Body of pancreas (tissue), 4 donors: ENCODE measurements at places on chromosomes 5 and 9. TPM values are rescaled to one million over a fixed set of nuclear protein-coding genes. Genes with fewer than 3 reads are reported as not detected.

DNA sequence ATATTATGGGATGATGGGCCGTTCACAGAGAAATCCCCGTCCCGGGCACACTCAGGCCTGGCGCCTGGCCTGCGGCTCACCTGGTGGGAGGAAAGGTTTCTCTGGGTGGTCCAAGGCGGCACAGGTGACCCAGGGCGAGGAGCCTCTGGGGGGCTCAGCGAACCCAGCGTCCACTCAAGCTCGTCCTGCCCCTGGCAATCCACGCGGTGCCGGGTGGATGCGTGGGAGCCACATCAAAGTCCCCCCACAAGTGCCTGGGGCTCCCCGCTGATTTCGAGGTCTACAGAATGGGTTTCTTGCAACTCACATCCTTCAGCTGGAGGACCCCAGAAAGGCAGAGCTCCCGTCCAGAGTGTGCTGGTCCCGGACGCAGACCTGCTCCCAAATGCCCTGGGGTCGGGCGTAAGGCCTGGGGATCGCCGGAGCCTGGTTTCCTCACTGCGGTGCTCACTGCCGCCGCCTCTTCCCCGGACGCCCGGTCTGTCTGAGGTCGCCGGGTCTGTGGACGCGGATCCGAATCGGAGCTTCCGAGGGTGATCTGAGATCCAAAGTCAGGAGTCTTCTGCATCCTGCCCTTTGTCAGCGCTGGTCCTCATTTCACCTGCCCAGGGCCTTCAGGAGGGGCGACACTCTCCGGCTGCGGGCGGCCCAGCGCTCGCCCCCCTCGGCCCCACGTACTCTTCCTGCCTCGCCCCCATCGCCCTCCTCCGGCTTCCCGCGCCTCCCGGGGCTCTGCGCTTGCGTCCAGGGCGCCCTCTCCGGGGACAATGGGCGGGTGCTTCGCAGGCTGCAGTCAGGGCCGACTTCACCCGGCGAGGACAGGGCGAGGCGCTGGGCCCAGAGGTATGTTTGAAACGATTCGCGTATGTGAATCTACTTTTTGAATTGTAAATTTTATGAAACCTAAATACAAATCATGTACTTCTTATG, 20.0 kb upstream of the RUFY1 start:
- no peak overlapping the region for H3K4me3 ChIP-seq
- no peak overlapping the region for H3K27ac ChIP-seq

DNA sequence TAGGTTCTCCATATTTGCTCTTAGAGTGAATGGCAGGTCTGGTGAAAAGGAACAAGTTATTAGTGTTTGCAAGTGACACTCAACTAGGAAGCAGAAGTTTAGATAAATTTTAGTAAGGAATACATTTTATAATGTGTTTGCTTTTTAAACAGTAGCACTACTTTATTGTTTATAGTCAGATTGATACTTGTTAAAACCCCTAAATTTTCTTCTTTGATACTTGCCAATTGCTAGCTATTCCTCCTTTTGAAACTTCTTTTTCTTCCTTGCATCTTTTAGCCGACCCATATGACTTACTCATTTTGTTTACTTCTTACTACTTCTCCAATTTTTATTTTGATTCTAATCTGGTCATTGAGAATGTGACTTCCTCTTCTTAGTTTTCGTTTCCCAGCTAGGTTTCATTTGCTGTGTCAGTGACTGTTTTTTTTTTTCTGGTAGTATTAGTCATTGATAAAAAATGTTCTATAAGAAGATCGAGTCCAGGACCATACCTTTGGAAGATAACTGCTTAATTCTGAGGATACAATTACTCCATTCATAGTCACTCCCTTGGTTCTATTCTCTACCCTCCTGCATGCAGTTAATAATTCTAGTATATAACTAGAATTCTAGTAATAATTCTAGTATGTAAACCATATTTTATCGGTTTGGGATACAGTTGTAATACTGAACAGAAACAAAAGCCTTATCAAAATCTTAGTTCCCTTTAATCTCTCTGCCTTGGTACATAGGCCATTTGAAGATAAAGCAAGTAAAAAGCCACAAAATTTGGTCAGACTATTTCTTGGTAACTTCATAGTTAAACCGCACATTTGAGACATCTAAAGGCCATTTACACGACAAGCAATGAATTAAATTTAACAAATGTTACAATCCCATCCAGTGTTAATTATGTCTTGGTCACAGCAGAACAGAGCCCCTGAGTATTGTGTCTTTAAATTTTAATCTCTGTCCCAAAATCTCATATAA, 2.8 kb upstream of the RICTOR start:
- no peaks in the 10 kb centered on the region for H3K36me3 ChIP-seq
- H3K27me3 ChIP-seq = no peaks in the 10 kb centered on the region
- peak overlapping the region; percentile 40 for H3K27ac ChIP-seq

GRCh38 chr5:152501294-152501693, 96.2 kb upstream of the NMUR2 start:
- no peak for DNase-seq
- no peaks in the 10 kb centered on the region for H3K27me3 ChIP-seq
- H3K36me3 ChIP-seq = no peaks in the 10 kb centered on the region
- no peak overlapping the region for H3K4me3 ChIP-seq
- no peaks in the 10 kb centered on the region for H3K4me1 ChIP-seq

- no peaks in the 10 kb centered on the region for H3K36me3 ChIP-seq
- DNase-seq = no peak
- peaks cover 50% of the 10 kb centered on the region for H3K4me1 ChIP-seq
- no peaks in the 10 kb centered on the region for H3K27me3 ChIP-seq
Observed at GRCh38 chr5:147832541-147832940, 1.1 kb upstream of the SPINK1 start.

DNA sequence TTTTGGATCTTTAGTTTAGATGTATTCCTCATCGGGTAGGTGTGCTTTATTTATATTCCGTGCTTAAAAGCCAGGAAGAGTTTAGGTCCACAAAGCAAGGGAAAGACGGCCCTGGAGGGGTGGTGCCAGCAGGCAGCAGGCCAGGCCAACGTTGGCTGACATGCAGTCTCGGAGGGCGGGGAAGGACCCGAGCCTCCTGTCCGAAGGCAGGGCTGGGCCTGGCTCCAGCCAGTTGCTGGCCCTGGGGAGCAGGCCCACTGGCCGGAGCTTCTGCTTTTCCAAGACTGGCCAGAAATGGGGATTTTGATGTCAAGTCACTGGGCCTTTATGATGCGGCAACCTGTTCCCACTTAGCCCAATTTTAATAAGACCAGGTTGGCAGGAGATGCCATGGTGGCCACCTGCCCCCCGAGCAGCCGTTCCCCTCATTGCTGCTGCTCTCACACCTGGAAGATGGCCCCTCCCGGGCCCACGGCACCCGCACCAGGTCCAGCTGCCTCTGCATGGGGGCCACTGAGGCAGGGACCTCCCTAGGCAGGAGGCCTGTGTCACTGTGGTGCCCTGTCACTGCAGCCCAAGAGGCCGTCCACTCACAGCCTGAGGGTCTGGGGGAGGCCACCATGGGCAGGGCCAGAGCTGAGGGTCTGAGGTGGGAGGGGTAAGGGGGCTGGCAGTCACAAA, 23.2 kb downstream of the LPCAT1 start:
- no peaks in the 10 kb centered on the region for H3K4me1 ChIP-seq
- no peak overlapping the region for H3K4me3 ChIP-seq
- peak; percentile 49 for DNase-seq
- no peak overlapping the region for H3K27ac ChIP-seq

- no peak overlapping the region for H3K4me3 ChIP-seq
- H3K27me3 ChIP-seq = no peaks in the 10 kb centered on the region
- no peak overlapping the region for H3K27ac ChIP-seq
- DNase-seq = no peak
Observed at GRCh38 chr5:73093943-73094342, 26.4 kb upstream of the TMEM171 start.

DNA sequence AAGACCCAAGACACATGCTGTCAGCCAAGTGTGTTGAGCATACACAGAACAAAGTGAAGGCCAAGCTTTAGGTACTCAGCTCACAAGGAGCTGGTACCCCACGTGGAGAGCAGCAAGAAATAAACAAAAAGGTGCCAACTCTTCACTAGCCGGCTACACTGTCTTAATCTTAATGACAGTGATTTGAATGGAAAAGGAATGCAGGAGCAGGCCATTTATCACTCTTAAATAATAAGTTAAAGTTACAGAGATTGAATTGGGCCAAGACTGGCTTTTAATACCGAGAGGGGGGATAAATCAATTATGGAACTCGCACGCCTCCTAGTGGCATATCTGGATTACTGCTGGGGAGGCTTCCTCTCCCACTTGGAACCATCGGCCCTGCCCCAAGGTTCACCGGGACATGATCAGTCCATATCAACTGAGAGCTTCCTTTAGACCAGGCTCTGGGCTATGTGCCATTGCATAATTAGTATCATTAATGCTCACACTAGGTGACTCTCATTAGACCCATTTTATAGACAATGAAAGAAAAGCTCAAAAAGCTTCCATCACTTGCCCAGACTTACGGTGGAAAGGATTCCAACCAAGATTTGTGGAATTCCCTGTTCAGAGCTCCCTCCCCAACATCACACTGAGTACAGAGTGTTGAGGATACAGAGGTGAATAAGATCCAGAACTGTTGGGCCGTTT, 94.0 kb downstream of the ACTL7B start:
- no peaks in the 10 kb centered on the region for H3K36me3 ChIP-seq
- peak; percentile 60 for DNase-seq
- no peak overlapping the region for H3K4me3 ChIP-seq
- peaks cover 19% of the 10 kb centered on the region for H3K4me1 ChIP-seq

GRCh38 chr5:56278335-56278753, 45.2 kb upstream of the ANKRD55 start:
- H3K27ac ChIP-seq = peak overlapping the region; percentile 23
- no peak for DNase-seq
- H3K4me3 ChIP-seq = no peak overlapping the region
- H3K27me3 ChIP-seq = no peaks in the 10 kb centered on the region
- no peaks in the 10 kb centered on the region for H3K36me3 ChIP-seq
- H3K4me1 ChIP-seq = peaks cover 38% of the 10 kb centered on the region

DNA sequence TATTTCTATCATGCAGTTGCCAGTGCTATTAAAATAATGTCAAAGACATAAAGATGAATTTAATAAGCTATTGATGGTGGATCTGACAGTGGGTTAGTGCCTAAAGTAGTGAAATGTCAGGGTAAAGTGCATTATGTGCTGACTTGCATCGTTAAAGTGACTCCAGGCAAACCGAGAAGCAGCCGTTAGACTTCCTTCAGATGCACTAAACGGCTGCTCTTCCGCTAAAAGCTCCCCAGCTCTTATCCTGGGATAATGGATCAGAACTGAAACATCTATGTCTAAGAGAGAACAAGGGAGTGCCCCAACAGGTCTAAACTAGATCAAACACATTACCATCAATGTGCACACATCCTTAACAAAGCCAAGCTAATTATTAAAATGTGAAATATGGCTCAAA, 468.2 kb downstream of the NTRK2 start:
- H3K4me1 ChIP-seq = no peaks in the 10 kb centered on the region
- DNase-seq = no peak
- no peaks in the 10 kb centered on the region for H3K27me3 ChIP-seq
- no peaks in the 10 kb centered on the region for H3K36me3 ChIP-seq
- no peak overlapping the region for H3K27ac ChIP-seq

DNA sequence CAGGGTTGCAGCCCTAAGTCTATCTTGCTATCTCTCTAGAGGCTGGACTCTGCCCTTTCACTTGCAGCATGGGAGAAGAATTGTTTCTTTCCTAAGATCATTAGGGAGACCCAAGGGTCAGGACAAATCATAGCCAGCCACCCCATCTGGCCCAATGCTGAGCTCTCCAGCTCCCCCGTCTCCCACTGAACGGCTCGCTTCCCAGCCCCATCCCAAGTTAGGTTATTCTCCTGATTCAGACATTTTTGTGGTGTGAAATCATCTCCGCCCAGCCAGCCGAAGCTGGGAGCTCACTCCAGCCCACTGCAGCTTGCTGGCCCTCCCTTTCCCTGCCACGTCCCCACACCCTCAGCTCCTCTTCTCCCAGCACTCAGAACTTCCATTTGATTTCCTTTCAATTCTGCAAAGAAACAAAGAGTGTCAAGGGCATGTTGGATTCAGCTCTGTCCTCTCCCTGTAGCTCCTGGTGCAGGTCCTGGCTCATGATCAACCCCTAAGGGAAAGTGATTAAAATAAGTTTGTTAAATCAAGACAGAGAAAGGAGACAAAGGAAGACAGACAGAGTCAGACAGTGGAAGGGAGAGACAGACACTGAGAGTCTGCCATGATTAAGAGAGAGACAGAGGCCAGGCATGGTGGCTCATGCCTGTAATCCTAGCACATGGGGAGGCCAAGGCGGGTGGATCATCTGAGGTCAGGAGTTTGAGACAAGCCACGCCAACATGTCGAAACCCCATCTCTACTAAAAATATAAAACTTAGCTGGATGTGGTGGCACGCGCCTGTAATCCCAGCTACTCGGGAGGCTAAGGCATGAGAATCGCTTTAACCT, 12.6 kb upstream of the SPARC start:
- H3K4me1 ChIP-seq = no peaks in the 10 kb centered on the region
- H3K27ac ChIP-seq = no peak overlapping the region
- H3K4me3 ChIP-seq = no peak overlapping the region
- no peaks in the 10 kb centered on the region for H3K36me3 ChIP-seq

DNA sequence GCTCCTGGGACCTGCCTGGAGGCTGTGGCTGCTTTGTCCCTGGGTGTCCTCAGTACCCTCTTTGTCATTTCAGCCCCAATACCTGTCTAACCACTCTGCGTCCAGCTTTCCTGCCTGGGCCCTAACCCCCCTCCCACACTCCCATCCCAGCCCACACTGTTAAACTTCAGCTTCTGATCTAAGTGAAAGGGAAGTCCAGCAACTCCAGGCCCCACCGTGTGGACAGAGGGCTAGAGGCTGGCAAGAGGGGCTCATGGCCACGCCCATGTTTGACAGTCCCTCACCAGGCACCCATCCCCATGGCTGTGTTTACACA, 56.3 kb downstream of the SEMA4D start:
- H3K27me3 ChIP-seq = no peaks in the 10 kb centered on the region
- no peaks in the 10 kb centered on the region for H3K36me3 ChIP-seq
- H3K4me3 ChIP-seq = no peak overlapping the region
- no peaks in the 10 kb centered on the region for H3K4me1 ChIP-seq

DNA sequence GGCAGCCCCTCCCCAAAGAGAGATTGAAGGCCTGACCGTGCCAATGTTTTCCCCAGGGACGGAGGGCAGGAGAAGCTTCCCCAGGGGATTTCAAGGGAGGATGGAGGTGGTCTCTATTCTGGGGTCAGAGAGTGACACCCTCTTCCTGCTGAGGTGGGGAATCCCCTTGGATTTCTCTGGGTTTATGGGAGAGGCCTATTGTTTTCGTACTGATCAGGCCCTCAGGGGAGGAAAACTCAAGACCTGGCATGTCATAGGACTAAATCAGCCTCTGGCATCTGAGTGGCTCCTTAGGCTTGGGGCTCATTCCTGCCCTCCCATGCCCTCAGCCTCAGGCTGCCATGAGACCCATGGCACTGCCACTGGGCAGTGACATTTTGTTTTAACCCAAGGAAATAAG, 44.6 kb downstream of the IRF1 start:
- no peaks in the 10 kb centered on the region for H3K27me3 ChIP-seq
- H3K4me3 ChIP-seq = no peak overlapping the region
- H3K4me1 ChIP-seq = peaks cover 24% of the 10 kb centered on the region

- H3K27me3 ChIP-seq = no peaks in the 10 kb centered on the region
- H3K27ac ChIP-seq = no peak overlapping the region
Observed at GRCh38 chr5:142170254-142170953, 61.8 kb downstream of the NDFIP1 start.

- no peak overlapping the region for H3K4me3 ChIP-seq
- H3K4me1 ChIP-seq = peaks cover 15% of the 10 kb centered on the region
- H3K27me3 ChIP-seq = no peaks in the 10 kb centered on the region
- H3K36me3 ChIP-seq = no peaks in the 10 kb centered on the region
- H3K27ac ChIP-seq = no peak overlapping the region
Observed at GRCh38 chr5:72599519-72600370, 92.5 kb upstream of the ZNF366 start.

XRCC4 gene
- total RNA-seq = 0.99 TPM

RMI1 gene
- 3.9 TPM for total RNA-seq

LMX1B gene
- total RNA-seq = not detected

HEMGN gene
- not detected for total RNA-seq

MARVELD2 gene
- total RNA-seq = 19.7 TPM

MARCOL gene
- total RNA-seq = not detected

CDH6 gene
- total RNA-seq = 0.78 TPM
